ENCODE measurements at places on chromosomes 2 and 18. TPM values are rescaled to one million over a fixed set of nuclear protein-coding genes. Genes with fewer than 3 reads are reported as not detected.

Gene ALPI
- not detected for total RNA-seq

Gene PTMA
- 159 TPM for total RNA-seq

DNA sequence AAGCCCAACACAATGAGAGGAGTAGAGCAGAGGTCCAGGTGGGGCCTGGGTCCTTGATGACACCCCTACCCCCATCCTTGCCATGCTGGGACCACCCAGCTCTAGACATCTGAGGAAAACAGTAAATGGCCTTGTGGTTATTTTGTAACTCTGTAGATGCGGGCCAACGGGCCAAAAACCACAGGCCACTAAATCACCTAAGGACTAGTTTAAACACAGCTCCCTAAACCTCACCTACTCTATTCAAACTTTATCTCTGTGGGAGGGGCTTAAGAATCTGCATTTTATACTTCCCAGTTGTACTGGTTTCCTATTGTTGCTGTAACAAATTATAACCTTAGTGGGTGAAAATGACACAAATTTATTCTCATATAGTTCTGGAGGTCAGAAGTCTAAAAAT lies 19.0 kb upstream of the SERTAD2 start:
- no peak for DNase-seq

DNA sequence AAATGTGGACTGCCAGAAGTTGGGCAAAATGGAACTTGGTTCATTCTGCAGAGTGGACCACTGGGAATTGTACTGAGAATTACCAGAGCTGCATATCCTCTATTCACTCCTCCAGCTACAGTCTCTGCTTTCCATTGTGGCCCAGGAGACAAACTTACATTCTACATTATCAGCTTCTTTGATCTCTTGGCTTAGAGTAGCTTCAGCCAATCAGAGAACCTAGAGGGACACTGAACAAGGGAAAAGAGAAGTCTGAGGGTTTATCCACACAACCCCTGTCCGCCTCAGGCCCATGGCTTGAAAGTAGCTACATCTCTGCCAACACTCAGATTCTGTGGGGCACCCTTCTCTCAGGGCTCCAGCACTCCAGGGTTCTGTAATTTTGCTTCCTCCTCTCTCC lies 251.1 kb downstream of the TRIB2 start:
- DNase-seq, result no peak

DNA sequence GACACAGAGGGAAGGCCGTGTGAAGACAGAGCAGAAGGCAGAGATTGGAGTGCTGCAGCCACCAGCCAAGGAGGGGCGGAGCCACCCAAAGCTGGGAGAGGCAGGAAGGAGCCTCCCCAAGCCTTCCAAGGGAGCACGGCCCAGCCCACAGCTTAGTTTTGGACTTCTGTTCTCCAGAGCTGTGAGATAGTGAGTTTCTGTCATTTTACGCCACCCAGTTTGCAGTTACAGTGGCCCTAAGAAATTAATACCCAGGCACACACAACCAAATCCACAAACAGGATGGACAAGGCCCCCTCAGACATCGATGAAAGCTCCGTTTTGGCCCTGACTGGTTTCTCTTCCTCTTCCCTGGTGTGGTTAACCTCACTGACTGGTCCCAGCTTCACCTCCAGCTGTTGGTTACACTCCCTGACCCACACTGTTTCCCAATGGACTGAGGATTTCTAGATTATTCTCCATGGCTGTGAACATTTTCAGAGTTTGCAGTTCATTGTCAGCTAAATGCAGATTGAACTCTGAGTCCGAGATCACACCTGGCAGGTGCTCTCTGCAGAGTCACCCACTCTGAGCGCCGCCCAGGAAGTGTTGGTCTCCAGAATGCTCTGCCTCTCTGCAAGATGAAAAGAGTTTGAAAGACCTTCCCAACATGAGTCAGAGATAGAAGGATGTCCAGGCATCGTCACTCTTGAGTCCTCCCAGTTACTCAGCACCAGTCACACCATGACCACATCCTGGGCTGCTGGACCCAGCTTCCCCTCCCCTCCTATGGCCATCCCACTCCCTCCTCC lies 100.2 kb downstream of the TWIST2 start:
- no peak for DNase-seq

DNA sequence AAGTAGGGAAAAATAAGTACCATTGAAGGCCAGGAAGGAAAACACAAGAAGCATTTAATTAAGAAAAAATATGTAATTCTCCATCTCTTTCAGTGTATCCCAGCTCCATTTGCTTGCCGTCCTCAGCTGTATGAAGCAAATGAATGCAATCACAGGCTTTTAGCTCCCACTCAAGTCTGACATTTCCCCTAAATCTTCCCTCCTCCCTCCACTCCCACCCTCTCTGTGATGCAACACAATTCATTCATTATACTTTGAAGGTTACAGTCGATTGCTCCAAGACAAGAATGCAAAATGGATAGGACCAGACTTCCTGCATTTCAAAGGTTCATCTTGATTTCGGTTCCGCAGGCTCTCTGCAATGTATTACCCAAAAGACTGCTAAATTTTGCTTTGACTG lies 172.7 kb upstream of the SERPINE2 start:
- no peak for DNase-seq

DNA sequence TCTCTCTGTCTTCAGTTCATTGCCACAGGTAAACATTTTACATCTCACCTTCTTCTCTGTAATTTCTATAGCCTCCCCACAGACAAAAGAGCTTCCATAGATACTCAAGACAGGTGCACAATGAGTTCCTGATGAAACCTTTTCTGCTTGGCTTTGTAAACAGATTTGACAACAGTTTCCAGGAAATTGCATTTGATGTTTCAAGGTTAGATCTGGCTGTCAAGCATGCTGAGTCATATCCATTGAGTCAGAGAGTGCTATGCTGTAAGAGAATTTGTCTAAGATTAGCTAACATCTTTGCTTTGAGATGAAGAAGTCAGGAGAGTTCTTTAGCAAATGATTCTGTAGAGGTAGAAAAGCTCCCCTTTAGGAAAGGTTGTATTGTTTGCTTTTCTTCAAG lies 40.6 kb upstream of the MAP2 start:
- no peak for DNase-seq

GRCh38 chr18:13269013-13269280 lies 50.4 kb downstream of the LDLRAD4 start:
- no peak for DNase-seq

Gene MC4R
- total RNA-seq, result not detected

- peak; percentile 45 for DNase-seq
These were observed 2.4 kb downstream of the SPRED2 start for GRCh38 chr2:65429786-65430602.

Gene ALK
- total RNA-seq, result 0.09 TPM

Gene CTIF
- 70.8 TPM for total RNA-seq

DNA sequence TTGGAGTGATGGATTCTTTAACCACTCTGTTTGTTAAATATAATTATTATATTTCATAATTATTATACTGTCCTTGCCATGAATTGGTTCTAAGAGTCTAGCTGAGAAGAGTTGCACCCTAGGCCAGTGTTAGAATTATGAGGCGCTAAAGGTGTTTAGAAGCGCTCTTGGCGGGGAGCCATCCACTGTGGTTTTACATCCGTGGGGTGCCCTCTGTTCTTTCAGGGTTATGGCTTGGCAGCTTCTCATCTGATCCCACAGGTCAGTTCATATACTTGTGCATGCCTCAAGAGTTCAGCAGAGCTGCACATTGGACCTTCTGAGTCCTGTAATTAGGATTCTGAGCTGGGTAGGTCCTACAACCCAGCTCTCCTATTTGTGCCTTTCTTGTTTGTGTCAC lies 9.1 kb downstream of the ASAP2 start:
- no peak for DNase-seq

Gene REG1B
- not detected for total RNA-seq

- no peak for DNase-seq
These were observed 60.0 kb upstream of the LRP1B start for GRCh38 chr2:142190805-142191204.

- DNase-seq, result no peak
These were observed 104.4 kb upstream of the SALL3 start for GRCh38 chr18:78875016-78875777.

DNA sequence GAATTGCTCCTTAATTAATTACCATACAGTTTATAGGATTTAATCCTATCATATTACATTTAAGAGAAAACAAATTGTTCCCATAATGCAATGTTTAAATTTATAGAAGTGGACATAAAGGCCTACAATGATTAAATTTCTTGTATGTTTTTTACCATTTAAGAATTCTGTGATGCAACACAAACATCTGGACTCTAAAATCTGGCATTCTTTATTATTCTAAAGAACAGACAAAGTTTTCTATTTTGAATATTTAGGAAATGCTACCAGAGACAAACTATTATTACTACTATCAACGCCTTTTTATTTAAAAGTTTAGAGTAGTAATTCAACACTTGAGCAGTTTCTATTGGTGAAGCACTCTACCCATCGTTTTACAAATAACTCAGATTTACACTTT lies 535.1 kb downstream of the TMX3 start:
- DNase-seq, result no peak

DNA sequence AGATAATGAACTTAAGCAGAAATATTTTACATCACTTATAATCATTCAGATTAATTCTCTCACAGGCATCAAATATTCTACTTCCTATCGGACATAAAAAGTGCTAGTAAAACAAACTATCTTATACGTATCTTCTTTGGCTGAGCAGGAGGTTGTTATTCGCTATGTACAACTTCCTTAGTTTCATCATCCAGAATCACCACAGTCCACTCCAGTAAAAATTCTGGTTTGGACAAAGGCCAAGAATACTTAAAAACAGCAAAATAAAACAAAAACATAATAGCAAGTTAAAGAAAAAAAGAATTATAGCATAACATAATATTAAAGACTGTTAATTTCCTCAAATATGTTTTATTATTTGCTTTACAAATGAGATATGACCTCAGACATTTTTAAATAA lies 1077.1 kb upstream of the CELF4 start:
- DNase-seq, result no peak

DNA sequence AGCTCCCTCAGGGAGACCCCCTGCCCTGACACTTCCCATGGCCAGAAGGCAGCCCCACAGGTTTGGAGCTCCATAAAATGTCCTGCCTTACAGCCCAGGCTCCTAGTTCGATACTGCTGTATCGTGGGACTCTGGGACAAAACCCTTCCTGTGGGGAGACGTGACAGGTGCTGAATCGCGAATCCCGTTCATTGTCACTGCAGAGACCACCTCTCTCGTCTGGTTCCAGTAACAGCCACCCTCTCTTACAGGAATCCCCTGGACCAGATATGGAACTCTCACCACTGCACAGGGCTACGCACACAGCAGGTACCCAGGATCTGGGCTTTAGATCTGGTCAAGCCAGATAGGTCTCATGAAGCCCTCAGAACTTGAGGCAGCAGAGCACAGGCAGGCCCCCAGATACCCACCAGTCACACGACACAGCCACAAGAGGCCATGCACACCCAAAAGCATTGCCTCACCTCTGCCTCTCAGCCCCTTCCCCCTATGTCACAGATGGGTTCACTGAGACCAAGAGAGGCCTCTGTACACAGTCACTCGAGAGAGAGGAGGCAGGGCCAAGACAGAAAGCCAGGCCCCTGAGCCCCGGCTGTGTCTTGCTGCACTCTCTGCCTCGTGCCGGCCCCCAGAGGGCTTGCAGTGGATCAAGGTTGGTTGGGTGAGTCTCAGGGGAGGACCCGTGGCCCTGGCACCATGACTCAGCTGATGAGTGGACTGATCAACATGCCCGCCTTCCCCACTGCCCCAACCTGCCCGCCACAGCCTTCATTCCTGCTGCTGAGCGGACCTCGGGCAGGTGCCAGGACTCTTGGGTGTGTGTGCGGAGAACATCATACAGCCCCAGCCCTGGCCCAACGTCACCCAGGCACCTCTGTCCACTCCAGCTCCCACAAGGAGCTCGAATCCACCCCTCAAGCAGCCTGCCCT lies 7.6 kb downstream of the SDC1 start:
- no peak for DNase-seq

DNA sequence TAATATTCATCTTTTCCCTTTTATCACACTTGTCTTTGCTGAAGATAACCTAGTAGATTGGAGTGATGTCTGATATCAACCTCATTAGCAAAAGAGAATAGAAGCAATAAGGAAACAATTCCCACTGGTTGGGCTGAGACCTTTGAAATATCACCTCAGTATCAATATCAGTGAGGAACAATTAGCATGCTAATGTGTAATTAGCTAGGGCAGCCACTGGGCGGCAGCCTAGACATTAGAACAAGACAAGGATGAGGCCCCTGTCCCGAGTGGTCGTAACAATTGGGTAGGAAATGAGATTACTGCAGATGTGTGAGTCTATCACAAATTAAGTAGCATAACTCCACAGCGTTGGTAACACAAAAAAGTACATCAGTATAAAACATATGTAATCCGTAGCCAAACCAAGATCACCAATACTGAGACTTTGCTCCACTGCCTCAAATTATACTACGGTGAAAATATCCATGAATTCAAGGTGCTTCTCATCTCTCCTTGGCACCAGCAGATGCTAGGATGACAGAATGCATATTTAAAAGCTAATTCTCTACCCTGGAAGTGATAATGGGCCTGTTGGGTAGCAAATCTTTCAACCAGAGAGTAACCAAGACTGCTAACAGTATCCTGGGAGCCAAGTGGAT lies 99.1 kb downstream of the ALPK2 start:
- peak; percentile 56 for DNase-seq

GRCh38 chr2:4139731-4140130 lies 436.4 kb downstream of the DCDC2C start:
- DNase-seq, result no peak

- DNase-seq, result no peak
These were observed 10.7 kb downstream of the DBI start for GRCh38 chr2:119377294-119377992.

Gene POMC
- total RNA-seq, result 2.1 TPM

Gene ZNF638
- total RNA-seq, result 87.7 TPM

Gene TFCP2L1
- total RNA-seq, result 1.00 TPM

DNA sequence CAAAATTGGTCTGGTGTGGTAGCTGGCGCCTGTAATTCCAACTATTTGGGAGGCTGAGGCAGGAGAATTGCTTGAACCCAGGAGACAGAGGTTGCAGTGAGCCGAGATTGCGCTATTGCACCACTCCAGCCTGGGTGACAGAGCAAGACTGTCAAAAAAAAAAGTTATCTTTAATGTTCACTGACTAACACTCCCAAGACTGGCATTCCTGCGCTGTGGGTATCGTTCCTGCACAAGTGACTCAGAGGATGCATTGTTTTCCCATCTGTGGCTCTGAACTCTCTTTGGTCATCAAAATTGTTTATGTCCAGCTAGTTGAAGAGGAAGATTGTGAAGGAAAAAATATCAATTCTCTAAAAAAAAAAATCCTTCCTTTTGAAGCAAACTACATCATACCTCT lies 539.0 kb downstream of the SOX11 start:
- DNase-seq, result no peak

DNA sequence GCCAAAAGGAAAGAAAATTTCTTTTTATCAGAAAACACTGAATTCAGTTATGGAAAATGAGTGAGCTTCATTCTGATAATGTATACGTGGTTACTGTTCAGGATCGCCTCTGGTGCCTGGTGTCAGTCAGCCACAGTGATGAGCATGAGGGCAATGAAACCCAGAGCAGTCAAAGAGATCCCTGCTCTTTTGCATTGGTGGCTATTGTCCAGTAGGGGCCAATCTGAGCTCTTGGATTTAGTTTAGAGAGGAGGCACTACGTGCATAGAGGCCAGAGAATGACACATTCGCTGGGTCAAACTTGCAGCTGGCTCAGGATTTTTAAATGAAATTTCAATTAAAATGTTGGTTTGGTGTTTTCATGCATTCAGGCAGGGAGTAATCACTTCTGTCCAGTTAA lies 522.9 kb downstream of the TMEM182 start:
- no peak for DNase-seq
